Stimulated activated CD4-positive, alpha-beta T cell treated with anti-CD3 and anti-CD28 coated beads, Interleukin-2, amount 100 ng/mL, for 48 hours (primary cell): ENCODE measurements at places on chromosomes 2 and 18.

- DNase-seq, result no peak
These were observed 77.6 kb downstream of the SMIM21 start for GRCh38 chr18:75349668-75350511.

GRCh38 chr2:24007693-24008092 is 2.2 kb upstream of the MFSD2B start:
- DNase-seq, result no peak

- DNase-seq, result no peak
These were observed 4.9 kb downstream of the CYB5A start for GRCh38 chr18:74286856-74287255.

GRCh38 chr2:98552499-98553179 is 55.7 kb downstream of the COA5 start:
- no peak for DNase-seq

- DNase-seq, result no peak
These were observed 24.6 kb downstream of the COX7A2L start for GRCh38 chr2:42336361-42336965.

DNA sequence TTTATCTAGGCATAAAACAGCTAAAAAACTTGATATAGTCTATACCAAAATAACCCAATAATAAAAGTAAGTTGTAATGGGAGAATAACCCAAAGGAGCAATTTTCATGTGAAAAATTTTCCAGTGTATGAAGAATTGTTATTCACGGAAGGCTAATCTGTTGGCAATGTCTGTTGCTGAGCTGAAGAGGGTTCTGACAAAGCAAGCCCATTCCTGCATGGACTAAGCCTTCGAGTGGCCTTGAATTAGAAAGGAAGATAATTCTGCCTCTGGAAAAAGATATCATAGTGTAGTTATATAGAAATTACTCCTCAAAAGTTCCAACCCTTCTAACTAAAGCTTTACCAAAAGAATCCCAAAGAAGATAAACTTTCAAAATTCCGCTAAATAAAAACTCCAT is 101.5 kb downstream of the MAP2 start:
- DNase-seq, result no peak

- DNase-seq, result no peak
These were observed 217.6 kb downstream of the BABAM2 start for GRCh38 chr2:28108143-28108542.

- no peak for DNase-seq
These were observed 28.4 kb downstream of the ARHGEF4 start for GRCh38 chr2:130864830-130865800.

DNA sequence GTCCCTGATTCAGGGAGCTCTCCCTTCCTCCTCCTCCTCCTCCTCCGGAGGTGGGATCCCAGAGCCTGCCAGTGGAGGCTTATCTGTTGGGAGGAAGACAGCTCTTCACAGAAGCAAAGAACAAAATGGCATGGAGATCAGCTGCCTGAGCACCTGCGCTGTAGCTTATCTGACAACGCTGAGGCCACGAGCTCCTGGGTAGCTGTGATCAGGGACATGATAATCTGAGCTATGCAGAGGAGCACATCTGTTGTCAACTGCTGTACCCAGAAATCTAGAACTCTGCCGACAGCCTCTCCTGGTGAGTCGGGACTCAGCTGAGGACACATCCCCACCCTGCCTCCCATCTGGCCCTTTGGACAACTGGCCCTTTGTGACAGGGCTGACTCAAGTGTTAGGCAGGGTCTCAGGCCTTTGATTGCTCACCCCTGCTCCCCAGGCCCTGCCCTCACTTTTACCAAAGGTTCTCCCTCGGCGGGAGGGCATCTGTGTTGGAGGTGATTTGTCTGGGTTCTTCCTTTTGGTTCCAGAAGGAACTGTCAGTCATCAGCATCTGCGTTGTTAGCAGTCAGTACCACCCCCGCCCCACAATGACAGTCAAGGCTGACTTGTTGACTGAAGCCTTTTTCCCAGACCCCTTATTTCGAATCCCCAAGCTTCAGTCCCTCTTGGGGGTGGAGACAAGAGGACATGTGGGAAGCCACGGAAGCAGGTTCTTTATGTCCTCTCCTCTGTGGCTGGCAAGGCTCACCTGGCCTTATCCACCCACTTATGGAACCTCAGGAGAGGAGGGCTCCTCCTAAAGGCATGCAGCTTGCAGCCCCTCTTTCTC is 5.9 kb upstream of the CNNM3 start:
- DNase-seq, result no peak

DNA sequence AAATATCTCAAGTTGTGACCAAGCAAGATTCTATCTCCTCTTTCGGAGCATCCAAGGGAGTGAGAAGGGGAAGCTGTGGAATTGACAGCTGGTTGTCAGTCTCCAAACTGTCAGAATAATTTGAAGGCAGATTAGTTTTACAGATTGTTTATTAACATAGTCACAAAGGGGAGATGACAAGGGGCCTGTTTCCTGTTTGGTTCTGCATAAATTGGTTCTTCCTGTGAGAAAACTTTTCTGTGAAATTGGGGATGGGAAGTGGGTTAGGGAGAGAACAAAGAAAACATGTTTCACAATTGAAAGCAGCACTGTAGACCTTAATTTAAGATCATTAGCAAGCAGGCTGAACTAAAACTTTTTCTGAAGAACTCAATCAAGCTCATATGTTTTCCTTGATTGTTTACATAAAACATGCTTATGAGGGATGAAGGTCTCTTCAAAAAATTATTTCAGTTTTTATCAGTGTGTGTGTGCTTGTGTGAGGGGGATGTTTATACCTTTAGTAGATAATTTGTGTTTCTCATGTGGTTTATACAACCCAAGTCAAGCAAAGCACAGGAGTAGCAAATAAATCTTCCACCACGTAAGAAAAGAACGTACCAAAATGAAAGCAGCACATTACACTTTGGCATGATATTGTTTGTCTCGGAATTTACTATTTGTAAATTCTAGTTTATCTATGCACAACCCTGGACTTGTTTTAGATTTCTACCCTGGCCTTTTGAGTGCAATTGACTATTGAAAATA is 604.9 kb upstream of the CDH2 start:
- no peak for DNase-seq

- DNase-seq, result no peak
These were observed 78.0 kb upstream of the BZW1 start for GRCh38 chr2:200733713-200734198.

DNA sequence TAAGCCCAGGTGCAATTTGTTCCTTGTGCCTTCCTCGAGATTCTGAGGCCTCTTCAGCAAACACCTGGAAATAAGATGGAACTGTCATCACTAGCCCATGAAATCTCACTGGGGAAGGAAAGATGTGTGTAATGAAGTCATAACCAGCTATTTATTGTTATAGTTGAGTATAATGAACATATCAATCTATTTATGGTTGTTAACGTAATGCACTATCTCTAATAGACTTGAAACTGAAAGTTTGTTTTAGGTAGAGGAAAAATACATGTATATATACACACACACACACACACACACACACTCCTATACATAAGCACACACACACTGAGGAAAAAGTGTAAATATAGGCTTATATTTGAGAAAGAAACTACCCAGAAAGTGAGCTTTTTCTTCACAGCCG is 62.8 kb downstream of the UGGT1 start:
- DNase-seq, result no peak

GRCh38 chr2:54227798-54228197 is 28.2 kb downstream of the TSPYL6 start:
- no peak for DNase-seq

DNA sequence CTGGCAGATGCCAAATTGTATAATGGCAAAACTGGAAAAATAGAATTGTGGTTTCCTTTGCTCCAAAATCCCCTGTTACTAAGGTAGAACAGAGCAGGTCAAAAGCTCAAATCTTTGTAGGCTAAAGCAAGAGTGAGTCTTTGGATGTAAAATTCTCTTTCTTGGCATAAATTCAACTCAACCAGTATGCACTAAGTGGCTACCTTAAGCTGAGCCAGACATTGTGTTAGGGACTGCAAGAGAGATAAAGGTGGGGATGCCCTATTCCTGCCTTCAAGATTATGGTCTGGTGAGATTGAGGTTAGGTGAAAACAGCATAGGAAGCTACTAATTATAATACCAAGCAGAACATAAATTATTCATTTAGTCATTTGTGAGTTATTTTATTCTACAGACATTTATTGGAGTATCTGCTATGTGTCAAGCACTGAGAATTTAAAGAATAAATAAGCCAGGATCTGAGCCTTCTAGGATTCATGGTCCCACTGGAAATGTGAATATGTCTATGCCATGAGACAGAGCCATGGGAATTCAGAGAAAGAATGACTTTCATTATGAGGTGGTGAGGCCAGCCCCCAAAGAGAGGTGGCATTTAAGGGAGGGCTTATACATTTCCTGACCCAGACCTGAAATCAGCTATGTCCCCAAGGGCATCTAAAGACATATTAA is 198.0 kb upstream of the NCKAP5 start:
- DNase-seq, result no peak

DNA sequence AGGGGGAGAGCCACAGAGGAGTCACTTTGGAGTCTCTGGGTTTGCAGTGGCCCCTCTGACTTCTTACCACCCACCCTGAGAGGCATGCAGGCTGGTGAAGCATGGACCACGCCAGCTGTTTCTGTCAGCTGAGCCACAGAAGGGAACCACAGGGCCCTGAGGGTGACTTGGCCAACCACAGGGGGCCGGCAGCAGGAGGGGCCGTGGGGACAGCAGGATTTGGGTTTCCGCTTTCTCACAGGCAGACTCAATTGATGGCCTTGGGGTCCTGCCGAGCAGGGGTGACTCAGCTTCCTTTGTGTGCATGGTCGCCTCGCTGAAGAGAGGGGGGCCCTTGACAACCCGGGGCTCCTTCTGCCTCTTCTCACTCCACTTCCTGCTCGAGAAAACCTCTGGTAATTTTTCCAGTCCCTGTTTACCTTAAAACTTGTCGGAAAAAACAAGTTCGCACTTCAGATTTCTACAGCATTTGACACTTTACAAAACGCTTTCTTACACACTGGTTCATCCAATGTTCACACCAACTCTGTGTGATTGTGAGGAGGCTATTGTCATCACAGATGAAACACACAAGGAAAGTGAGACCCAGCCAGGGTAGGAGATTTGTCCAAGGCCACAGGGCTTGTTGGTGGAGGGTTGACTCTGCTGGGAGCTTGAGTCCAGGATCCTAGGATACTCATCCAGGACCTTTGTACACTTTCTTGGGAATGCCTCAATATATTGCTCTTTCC is 311.2 kb downstream of the LPIN1 start:
- DNase-seq, result no peak

GRCh38 chr18:55996717-55997116 is 408.7 kb upstream of the TCF4 start:
- no peak for DNase-seq

- DNase-seq, result no peak
These were observed 70.6 kb downstream of the CAPN13 start for GRCh38 chr2:30736461-30737325.

DNA sequence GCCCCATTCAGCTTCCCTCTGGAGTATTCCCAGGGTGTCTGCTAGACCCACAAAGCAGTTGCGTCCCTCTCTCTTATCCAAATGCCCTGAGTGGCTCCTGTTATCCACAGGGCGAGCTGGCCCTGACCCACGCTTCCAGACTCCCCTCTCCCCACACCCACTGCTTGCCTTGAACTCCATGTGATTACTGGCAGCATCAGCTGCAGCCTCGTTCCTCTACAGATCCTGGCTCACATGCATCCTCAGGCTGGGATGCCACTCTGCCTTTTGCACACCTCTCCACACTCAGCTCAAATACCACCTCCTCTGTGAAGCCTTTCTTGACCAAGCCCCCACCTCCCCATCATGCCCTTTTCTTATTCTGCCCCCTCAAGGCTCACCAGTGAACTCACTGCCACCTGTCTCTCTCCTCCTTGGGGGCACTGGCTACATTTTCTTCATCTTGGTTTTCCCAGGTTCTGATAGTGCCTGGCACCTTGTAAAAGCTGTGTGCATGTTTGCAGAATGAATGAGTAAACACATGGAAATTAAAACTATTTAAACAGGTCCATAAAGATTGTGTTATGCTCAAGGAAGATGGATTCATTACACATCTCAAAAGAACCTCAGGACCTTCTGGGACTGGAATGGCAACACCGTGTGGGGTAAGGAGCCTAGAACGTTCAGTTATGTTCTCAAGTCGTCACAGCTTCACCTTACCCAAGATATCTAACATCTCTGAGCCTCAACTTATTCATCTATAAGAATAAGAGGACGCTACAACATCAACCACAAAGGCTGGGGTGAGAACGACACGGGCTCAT is 165.0 kb downstream of the BCL2 start:
- no peak for DNase-seq

- no peak for DNase-seq
These were observed 96.0 kb upstream of the CRACDL start for GRCh38 chr2:99032001-99032400.

DNA sequence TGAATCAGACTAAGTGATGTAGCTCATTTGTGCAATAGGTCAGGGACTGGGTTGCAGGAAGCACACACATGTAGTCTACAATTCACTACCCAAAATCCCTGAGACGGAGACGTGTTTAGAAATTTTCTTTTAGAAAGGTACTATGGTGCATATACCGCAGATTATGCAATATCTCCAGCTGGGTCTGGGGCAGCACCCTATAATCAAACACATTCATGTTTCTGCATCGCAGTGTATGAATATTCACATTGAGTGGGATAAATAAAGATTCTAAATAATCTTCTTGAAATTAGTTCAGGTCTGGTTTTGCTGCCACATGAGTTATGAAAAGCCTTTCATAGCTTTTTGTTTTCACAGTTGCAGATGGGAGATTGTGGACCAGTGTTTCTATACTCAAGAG is 395.7 kb upstream of the FANCL start:
- DNase-seq, result no peak

GRCh38 chr2:138028538-138028937 is 64.3 kb downstream of the HNMT start:
- DNase-seq, result no peak

- no peak for DNase-seq
These were observed 146.0 kb downstream of the SETBP1 start for GRCh38 chr18:44826418-44827259.

- DNase-seq, result no peak
These were observed 33.9 kb upstream of the TSPYL6 start for GRCh38 chr2:54289917-54290316.

DNA sequence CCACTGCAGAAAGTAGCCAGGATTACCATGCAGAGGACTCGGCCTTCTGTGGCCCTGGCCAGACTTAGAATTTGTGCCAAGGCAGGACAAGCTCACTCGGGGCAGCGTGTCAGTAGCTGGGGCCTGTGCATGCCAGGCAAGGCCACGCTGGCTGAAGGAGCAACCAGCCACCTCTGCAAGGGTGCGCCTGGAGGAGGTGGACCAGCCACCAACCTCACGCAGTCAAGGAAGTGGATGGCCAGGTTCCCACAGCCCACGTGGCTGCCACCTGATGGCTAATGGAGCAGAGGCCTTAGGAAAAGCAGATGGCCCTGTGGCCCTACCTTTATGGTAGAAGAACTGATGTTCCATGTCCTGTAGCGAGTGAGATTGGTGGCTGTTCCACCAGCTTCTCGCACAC is 107.9 kb downstream of the CCDC74A start:
- DNase-seq, result no peak

DNA sequence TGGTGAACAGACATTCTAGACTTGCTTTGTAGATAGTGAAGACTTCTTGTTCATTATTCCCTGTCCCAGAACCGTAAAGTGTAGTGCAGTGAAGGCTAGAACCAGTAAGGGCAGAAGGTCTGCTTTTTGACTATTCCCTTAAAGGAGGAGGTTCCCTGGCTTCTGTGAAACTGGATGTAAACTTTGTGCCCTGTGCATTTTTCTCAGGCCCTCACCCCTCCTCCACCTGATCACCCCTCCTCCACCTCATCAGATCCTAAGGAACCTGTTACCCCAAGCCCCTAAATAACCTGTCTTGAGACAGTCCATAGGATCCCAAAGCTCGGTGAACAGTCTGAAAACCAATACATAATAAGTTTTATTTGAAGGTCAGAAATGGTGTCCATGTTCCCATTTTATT is 33.7 kb downstream of the SFT2D3 start:
- DNase-seq, result no peak

GRCh38 chr2:20645761-20646160 is 5.1 kb downstream of the HS1BP3 start:
- DNase-seq, result no peak
